ENCODE measurements at places on chromosomes 2 and 18. TPM values are rescaled to one million over a fixed set of nuclear protein-coding genes. Genes with fewer than 3 reads are reported as not detected.

SOWAHC gene
- total RNA-seq: 29.4 TPM

UGT1A6 gene
- not detected for total RNA-seq

HOXD12 gene
- not detected for total RNA-seq

CDKL4 gene
- not detected for total RNA-seq

ANKRD30BL gene
- not detected for total RNA-seq

SPEG gene
- 426 TPM for total RNA-seq

SCYGR2 gene
- total RNA-seq: not detected

DTNA gene
- 78.4 TPM for total RNA-seq

MYCN gene
- total RNA-seq: 0.21 TPM

TMEM198 gene
- total RNA-seq: 3.9 TPM

MEP1B gene
- not detected for total RNA-seq
